ENCODE measurements at places on chromosomes 12 and 14.

- peak overlapping the region; percentile 94 for H3K4me3 ChIP-seq
- peaks cover 41% of the 10 kb centered on the region for H3K4me1 ChIP-seq
- H3K27me3 ChIP-seq: peaks cover 6% of the 10 kb centered on the region
- peak overlapping the region; percentile 90 for H3K27ac ChIP-seq
These were observed 783 bp downstream of the CORO1C start for GRCh38 chr12:108730365-108731104.

GRCh38 chr14:106738075-106738474 lies 1211.7 kb downstream of the TMEM121 start:
- no peak for DNase-seq
- H3K27me3 ChIP-seq: no peaks in the 10 kb centered on the region
- H3K27ac ChIP-seq: no peak overlapping the region
- no peaks in the 10 kb centered on the region for H3K36me3 ChIP-seq

DNA sequence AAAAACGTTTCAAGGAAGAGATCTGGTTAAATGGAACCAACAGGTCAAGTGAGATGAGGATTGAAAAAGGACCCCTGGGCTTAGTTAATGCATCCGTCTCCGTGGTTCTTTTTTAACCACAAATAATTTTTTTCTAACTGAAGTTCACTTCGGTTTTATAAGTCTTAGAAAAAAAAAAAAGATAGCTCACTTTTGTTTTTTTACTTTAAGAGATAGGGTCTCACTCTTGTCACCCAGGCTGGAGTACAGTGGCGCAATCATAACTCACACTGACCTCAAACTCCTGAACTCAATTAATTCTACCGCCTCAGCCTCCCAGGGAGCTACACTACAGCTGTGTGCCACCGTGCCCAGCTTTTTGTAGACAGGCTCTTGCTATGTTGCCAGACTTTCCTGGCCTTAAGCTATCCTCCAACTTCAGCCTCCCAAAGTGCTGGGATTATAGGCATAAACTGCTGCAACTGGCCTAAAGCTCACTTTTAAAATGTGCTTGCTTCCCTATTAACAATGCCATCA lies 11.8 kb downstream of the HNRNPC start:
- peak overlapping the region; percentile 68 for H3K4me3 ChIP-seq
- no peak for DNase-seq
- H3K4me1 ChIP-seq: peaks cover 48% of the 10 kb centered on the region
- peaks cover 74% of the 10 kb centered on the region for H3K36me3 ChIP-seq

GRCh38 chr12:15157269-15157671 lies 63.9 kb downstream of the RERG start:
- no peak overlapping the region for H3K27ac ChIP-seq
- DNase-seq: no peak
- H3K27me3 ChIP-seq: peaks cover 4% of the 10 kb centered on the region

GRCh38 chr14:75531660-75532317 lies 9.5 kb downstream of the BATF start:
- peaks cover 81% of the 10 kb centered on the region for H3K36me3 ChIP-seq
- peaks cover 61% of the 10 kb centered on the region for H3K4me1 ChIP-seq
- DNase-seq: peak; percentile 45
- H3K27ac ChIP-seq: peak overlapping the region; percentile 58
- no peaks in the 10 kb centered on the region for H3K27me3 ChIP-seq

GRCh38 chr12:88420457-88420856 lies 159.8 kb downstream of the KITLG start:
- no peak overlapping the region for H3K4me3 ChIP-seq
- no peaks in the 10 kb centered on the region for H3K36me3 ChIP-seq
- no peaks in the 10 kb centered on the region for H3K27me3 ChIP-seq
- DNase-seq: no peak
- H3K4me1 ChIP-seq: no peaks in the 10 kb centered on the region
- no peak overlapping the region for H3K27ac ChIP-seq

- no peak overlapping the region for H3K27ac ChIP-seq
- H3K27me3 ChIP-seq: no peaks in the 10 kb centered on the region
- H3K4me1 ChIP-seq: no peaks in the 10 kb centered on the region
- no peak overlapping the region for H3K4me3 ChIP-seq
- no peak for DNase-seq
These were observed 48.0 kb upstream of the PDZRN4 start for GRCh38 chr12:41140117-41140516.

DNA sequence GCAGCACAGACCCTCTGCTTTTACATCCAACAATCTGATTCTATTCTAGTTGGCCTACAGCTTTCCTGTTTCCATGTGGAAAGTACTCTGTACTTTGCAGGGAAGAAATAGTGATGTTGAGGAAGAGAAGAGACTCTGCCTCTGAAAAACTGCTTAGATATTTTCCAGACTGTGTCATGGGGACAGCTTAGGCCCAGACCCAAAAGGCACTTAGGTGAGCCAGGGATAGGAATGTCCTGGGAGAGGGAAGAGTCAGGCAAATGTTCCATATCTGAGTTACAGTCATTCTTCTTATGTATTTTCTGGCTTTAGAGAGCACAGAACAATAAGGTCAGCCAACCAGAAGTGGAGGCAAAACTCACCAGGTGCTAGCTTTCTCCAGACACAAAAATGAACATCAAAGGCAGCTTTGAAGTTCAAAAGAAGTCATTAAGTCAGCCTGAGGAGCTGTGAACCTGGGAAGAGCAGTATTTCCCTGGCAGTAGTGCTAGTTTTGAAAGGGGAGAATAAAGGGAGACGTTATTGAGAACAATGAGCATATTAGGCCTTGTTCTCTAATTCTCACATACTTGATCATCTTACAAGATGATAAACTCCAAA lies 199.7 kb upstream of the LMNTD1 start:
- peaks cover 9% of the 10 kb centered on the region for H3K27me3 ChIP-seq
- H3K27ac ChIP-seq: no peak overlapping the region
- DNase-seq: no peak
- no peaks in the 10 kb centered on the region for H3K36me3 ChIP-seq
- H3K4me3 ChIP-seq: no peak overlapping the region

DNA sequence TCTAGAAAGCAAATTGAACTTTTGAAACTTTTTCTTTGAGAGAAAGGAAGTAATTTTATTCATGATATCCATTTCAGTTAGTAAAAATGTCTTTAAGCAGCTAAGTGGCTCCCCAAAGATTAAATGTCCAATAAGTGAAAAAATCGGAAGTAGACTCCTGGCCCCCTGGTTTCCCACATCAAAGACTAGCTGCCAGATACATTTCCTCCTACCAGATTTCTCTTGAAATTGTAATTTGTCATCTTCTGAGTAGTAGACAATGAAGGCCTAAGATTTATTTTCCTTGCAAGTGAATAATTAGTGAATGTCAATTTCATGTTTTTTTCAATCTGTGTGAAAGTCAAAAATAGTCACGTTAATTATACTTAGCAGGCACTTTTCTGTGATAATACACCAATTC lies 321.9 kb downstream of the SYT1 start:
- no peaks in the 10 kb centered on the region for H3K36me3 ChIP-seq
- no peak overlapping the region for H3K27ac ChIP-seq
- no peaks in the 10 kb centered on the region for H3K27me3 ChIP-seq
- no peaks in the 10 kb centered on the region for H3K4me1 ChIP-seq
- DNase-seq: no peak
- H3K4me3 ChIP-seq: no peak overlapping the region

GRCh38 chr12:120710031-120710804 lies at the start of gene UNC119B:
Gene UNC119B, plus strand, starts transcription at chr12:120710458. Its CDS starts 17 bp downstream, at chr12:120710475.
- peak within 1 kb of the TSS; percentile 76 for H3K27ac ChIP-seq
- H3K27me3 ChIP-seq: no peaks in the 10 kb centered on the region
- H3K4me1 ChIP-seq: peaks cover 23% of the 10 kb centered on the region

DNA sequence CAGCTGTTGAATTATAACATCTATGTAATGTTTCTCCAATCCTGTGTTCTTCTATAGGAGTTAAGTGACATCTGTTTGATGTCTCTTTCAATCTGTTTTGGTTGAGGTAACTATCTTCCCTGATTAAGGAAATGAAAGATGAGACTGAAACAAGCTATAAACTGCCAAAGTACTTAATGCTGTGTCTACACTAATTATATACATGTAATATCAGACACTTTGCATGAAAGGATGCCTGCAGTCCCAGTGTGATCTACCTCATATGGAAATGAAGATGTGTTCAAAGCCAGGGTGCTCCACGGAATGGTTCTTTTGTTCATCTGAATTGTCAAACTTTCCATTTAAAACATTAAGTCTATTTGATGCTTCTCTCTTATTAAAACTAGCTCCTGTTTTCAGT lies 958.3 kb downstream of the GALC start:
- H3K4me1 ChIP-seq: no peaks in the 10 kb centered on the region
- no peak overlapping the region for H3K27ac ChIP-seq
- H3K36me3 ChIP-seq: no peaks in the 10 kb centered on the region
- DNase-seq: no peak
- H3K27me3 ChIP-seq: no peaks in the 10 kb centered on the region
- no peak overlapping the region for H3K4me3 ChIP-seq

- H3K27ac ChIP-seq: no peak overlapping the region
- no peak for DNase-seq
- no peaks in the 10 kb centered on the region for H3K36me3 ChIP-seq
- H3K27me3 ChIP-seq: peaks cover 1% of the 10 kb centered on the region
- no peak overlapping the region for H3K4me3 ChIP-seq
These were observed 25.1 kb downstream of the LRTM2 start for GRCh38 chr12:1845427-1845826.

DNA sequence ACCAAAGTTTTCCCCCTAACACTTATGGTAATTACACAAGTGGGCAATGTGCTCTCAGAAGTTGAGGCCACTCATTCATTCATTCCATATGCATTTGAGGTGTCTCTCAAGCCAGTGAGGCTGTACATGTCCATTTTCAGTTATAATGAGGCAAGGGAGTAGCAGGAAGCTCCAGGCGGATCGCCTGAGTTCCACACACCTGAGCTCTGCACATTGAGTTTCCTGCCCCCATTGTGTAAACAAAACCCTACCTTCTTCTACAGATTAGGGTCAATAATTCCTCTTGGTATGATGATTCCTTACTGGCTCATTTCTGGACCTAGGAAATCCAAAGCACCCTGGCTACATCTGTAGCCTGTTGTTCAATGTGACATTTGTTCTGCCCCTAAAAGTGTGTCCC lies 555.3 kb downstream of the MED13L start:
- no peaks in the 10 kb centered on the region for H3K27me3 ChIP-seq
- no peak overlapping the region for H3K4me3 ChIP-seq
- no peak overlapping the region for H3K27ac ChIP-seq
- no peak for DNase-seq

DNA sequence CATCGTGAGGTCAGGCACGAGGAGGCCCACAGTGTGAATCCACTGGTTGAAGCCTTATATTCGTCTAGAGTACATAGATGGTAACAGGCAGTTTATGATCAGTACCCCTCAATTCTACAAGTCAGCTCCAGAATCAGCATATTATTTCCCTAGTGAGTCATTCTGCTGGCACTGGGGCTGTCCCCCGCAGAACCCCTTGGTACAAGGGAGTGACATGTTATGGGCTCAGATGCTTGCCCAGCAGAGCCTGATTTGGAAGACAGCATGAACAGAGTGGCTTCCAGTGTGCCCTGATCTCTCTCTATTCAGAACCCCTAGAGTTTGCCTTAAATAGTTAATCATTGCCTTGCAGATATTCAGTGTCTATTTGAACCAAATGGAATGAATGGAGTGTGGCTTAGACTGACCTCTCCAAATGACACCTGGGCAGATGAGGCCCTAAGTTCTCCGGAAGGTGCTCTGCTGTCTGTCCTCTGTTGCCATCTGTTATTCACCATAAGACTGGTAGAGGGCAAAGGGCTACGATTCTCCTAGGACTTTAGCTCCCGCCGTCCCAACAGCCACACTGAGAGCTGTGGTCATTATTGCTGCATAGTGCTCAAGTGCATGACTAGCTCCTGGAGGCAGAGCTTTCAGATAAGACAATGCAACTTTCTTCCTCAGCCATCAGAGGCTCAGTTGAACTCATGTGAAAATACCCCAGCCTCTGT lies 41.1 kb downstream of the CACNA2D4 start:
- H3K4me3 ChIP-seq: no peak overlapping the region
- H3K36me3 ChIP-seq: no peaks in the 10 kb centered on the region
- no peaks in the 10 kb centered on the region for H3K4me1 ChIP-seq
- no peak overlapping the region for H3K27ac ChIP-seq
- H3K27me3 ChIP-seq: peaks cover 3% of the 10 kb centered on the region

GRCh38 chr12:132238884-132239283 lies 90.5 kb downstream of the GALNT9 start:
- DNase-seq: no peak
- H3K4me3 ChIP-seq: no peak overlapping the region
- no peak overlapping the region for H3K27ac ChIP-seq
- peaks cover 2% of the 10 kb centered on the region for H3K4me1 ChIP-seq
- H3K27me3 ChIP-seq: no peaks in the 10 kb centered on the region

GRCh38 chr14:78823035-78823434 lies 652.9 kb downstream of the NRXN3 start:
- H3K4me1 ChIP-seq: no peaks in the 10 kb centered on the region
- H3K27me3 ChIP-seq: no peaks in the 10 kb centered on the region

- H3K27me3 ChIP-seq: peaks cover 2% of the 10 kb centered on the region
- no peaks in the 10 kb centered on the region for H3K36me3 ChIP-seq
- no peak overlapping the region for H3K27ac ChIP-seq
- H3K4me1 ChIP-seq: no peaks in the 10 kb centered on the region
These were observed 185.7 kb downstream of the SRGAP1 start for GRCh38 chr12:64030155-64030554.

DNA sequence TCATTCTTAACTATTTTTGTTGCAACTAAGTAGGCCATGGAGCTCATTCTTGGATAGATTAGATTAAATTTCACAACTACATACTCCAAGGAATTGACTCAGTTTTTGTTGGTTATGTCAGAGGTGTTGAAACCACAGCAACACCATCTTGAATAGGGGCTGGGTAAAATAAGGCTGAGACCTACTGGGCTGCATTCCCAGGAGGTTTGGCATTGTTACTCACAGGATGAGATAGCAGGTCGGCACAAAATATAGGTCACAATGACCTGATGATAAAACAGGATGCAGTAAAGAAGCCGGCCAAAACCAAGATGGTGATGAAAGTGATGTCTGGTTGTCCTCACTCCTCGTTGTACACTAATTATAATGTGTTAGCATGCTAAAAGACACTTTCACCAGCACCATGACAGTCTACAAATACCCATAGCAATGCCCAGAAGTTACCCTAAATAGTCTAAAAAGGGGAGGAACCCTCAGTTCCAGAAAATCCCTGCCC lies 20.9 kb downstream of the DMAC2L start:
- DNase-seq: no peak
- H3K27ac ChIP-seq: no peak overlapping the region
- H3K4me3 ChIP-seq: no peak overlapping the region
- H3K4me1 ChIP-seq: peaks cover 10% of the 10 kb centered on the region
- H3K27me3 ChIP-seq: no peaks in the 10 kb centered on the region
- peaks cover 15% of the 10 kb centered on the region for H3K36me3 ChIP-seq
